ENCODE measurements at places on chromosomes 6 and 20.

DNA sequence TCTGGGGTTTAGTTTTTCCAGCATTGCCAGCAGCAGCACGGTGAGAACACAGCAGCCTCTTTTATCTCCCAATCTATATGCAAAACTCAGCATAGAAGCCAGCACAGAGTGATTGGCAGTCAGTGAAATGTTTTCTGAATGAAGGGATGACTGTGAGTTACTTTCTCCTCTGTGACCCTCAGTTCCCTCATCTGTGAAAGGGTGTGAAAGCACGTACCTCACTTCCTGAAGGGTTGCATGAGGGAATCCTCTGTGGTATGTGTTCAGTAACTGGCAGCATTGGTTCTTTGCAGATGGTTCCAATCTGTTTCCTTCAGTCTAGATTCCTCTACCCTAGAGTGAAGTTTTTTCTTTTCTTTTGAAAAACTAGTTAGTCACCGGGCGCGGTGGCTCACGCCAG, 40.0 kb downstream of the EFCAB8 start:
- no peak for DNase-seq

GRCh38 chr6:96330884-96331283, 190.7 kb upstream of the UFL1 start:
- no peak for DNase-seq

DNA sequence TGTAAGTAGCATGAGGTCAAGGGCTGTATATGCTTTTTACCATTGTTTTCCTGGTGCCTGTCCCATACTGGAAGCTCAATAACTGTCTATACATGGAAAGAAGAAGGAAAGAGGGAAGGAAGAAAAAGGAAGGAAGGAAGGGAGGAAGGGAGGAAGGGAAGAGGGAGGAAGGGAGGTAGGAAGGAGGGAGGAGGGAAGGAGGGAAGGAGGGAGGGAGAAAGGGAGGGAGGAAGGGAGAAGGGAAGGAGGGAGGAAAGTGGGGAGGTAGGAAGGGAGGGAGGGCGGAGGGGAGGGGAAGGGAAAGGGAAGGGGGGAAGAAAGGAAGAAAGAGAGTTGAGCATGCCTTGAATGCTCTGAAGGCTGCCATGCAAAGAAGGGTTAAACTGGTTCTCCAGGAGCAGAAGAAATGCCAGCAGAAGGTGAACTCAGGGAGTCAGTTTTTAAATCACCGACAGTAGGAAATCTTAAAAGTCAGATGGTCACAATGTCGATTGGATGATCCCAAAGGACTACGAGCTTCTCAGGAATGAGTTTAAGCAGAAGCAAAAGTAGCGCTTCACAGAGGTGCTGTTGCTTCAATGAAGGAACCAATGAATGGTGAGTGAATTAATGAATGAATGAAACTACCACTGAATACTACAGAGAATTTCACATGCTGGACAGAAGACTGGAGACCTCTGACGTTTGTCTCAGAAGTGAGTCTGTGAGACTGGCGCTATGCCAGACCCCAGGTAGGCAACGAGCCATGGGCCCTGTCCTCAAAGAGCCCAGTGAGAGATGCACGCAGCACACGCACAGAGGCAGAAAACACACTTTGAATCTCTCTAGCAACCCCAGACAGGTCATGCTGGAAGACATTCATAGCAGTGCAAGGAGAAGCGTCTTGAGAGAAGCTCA, 117.6 kb downstream of the MRPL14 start:
- no peak for DNase-seq

- no peak for DNase-seq
Measured at GRCh38 chr6:135319819-135320218, 138.7 kb downstream of the MYB start.

DNA sequence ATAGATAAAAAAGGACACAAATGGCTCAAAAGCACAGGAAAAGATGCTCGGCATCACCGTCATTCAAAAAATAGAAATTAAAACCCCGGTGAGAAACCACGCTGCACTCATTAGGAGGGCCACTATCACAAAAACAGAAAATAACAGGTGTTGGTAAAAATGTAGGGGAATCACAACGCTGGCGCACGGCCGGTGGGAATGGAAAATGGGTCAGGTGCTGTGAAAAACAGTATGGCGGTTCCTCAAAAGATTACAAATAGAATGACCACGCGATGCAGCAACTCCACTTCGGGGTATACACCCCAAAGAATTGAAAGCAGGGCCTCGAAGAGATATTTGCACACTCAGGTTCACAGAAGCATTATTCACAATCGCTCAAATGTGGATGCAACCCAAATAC, 28.3 kb downstream of the NPEPL1 start:
- no peak for DNase-seq

GRCh38 chr20:52619101-52619500, 353.1 kb upstream of the TSHZ2 start:
- DNase-seq: no peak

DNA sequence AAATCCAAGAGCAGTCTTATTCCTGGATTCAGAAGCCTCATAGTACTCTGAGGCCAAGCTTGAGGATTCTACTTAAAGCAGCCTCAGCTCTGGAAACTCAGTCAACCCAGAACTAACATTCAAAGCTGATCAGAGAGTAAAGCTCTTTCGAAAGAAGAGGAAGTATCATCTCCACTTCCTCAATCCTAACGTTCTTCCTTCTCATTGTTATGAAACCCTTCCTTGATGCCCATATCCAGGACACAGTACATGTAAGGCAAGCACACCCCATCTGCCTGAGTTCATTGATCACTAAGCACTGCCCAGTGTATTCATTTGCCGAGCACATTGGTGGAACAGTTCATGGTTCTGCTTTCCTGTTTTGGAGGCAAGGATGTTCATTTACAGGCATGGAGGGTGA, at the start of gene IPCEF1:
TSS of gene IPCEF1 (minus strand) at position 114 of the 400 bp plus-strand sequence. CDS start 90,856 bp downstream, outside the sequence.
- no peak for DNase-seq

- DNase-seq: no peak
Measured at GRCh38 chr6:140052736-140053729, 678.6 kb upstream of the CITED2 start.

DNA sequence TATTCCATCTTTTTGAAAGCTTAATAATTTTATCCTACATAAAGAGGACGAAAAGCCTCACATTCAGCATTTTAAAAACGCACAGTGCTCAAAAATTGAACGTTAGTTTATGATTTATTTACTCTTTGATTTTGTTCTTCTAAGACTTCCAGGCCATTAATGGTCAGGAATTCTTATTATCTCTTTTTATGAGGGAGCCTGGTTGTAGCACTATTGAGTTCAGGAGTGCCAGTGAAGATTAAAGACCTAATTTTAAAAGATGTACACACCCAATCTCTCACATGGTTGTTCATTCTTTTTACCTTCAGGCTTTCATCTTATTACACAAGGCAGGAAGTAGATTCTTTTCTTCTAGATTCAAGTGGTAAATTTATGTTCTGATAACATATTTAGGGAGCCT, 68.6 kb downstream of the HDDC2 start:
- no peak for DNase-seq

- DNase-seq: no peak
Measured at GRCh38 chr6:139879823-139880356, 505.4 kb upstream of the CITED2 start.

DNA sequence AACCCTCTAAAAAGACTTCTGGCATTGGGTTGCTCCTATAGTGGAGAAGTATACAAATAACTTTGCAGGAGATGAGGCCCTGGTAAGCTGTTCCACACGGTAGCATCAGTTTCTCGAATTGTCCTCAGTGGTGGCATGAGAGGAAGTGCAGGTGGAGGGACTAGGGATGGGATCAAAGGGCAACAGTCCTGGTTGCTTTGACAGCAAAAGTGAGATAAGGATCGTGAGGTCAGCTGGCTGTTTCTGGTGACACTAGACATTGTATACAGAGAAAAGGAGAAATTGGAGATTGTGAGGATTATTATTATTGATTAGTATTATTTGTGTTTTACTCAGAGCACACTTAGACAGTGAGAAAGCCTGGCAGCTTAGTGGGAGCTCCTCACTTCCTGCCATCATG, 61.3 kb upstream of the EXOC2 start:
- DNase-seq: no peak

DNA sequence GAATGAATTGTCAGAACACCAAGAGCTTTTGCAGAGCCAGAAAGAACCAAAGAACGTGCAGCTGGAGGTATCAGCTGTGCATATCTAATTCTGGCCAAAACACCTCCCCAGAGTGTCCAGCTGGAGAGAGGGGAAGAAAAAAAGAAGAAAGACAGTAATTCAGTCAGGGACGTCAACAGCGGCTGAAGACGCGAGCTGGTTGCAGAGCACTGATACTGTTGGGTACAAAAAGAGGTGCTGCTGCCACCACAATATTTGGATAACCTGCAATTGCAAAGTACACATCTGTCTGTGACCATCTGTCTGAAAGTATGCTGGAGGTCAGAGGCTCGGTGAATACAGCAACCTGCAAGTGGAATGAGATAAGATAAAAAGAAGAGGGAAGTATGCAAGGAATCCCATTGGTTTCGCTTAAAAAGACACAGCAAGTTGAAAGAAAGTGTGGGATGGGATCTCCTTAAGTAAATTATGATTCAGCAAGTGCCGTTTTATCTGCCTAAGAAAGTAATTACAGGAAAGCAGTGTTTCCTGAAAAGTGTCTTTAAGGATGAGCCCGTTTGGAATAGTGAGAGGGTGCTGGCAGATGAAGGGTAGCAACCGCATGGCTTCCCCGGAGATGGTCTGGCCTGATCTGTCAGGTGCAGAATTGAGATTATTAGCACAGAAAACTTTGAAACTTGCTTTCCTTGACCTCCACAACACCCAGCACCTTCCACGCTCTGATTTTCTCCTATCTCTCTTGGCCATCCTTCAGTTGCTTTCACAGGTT, 189.9 kb upstream of the PRDM1 start:
- no peak for DNase-seq

DNA sequence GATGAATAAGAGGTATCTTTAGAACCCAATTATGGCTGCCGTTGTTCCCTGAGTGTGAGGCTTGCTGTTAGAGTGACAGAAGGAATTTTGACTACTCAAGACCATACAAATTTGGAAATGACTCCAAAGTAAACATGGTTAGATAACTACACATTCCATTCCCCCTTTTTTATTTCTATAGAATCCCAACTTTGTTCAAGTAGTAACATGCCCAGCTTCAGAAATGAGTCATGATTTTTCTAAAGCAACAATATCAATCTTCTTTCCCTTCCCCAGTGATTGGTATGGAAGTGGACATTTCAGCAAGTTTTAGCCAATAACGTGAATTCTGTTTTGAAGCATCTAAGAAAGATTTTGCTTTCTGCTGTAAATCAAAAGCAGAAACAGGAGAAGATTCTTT, 37.8 kb downstream of the HCRTR2 start:
- DNase-seq: no peak

GRCh38 chr6:26599134-26599533, 2.4 kb downstream of the ABT1 start:
- no peak for DNase-seq

DNA sequence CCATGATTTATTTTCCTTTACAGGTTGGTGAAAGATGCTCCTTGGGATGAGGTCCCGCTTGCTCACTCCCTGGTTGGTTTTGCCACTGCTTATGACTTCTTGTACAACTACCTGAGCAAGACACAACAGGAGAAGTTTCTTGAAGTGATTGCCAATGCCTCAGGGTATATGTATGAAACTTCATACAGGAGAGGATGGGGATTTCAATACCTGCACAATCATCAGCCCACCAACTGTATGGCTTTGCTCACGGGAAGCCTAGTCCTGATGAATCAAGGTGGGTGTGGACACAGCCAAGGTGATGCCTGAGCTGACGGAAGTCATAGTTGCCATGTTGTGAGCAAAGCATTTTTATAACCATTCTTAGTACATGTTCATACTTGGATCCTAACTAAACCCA, 34.6 kb upstream of the CALHM6 start:
- DNase-seq: no peak

DNA sequence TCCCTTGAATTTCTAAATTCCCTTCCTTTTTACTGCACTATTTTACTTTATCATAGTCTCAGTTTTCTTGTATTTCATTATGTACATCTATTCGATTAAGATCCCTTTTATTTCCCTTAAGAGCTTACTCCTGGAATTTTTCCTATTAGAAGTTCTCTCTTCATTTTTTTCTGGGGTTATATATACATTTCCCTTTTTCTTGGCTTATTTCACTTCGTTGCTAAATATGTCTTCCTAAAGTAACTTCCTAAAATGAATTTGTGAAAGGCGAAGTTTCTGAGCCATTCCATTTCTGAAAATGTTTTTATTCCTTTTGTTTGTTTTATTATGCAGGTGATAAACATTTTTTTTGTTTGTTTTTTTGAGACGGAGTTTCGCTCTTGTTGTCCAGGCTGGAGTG, 5.9 kb upstream of the CD109 start:
- DNase-seq: no peak

GRCh38 chr20:62998449-62998848, 8.3 kb downstream of the BHLHE23 start:
- DNase-seq: no peak

DNA sequence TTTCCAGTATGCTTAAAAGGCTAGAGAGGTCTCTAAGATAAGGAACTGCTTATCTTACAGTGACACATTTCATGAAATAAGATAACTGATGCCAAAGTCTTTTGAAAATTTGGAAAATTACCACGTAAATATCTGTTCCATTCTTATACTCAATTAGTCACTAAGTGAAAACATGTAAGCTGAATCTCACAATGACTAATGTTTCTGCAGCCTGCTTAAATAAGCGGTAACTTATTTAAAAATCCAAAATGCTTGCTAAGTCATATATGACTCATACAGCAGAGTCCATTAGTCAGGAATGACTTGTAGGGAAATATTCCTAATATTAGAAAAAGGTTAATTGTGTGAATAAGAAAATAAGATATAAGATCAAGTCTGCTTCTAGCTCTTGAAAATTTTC, 27.8 kb upstream of the LGSN start:
- DNase-seq: no peak

DNA sequence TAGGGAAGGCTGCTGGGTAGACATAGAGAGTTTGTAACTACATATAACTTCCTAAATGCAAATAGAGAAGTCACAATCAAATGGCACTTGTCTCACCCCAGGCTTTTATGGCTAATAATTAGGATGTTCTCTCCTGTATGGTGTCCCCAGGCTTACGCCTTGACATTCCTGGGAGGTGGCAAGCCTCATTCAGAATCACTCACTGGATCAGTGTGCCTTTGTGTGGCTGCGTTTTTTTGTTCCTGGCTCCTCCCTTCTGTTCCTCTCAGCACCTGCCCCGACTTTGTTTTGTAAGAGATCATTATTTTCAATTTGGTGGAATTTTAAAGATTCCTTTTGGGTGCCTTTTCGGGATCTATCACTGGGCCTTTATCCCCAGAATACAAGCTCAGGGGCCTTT, 5.7 kb downstream of the LAMP5 start:
- DNase-seq: no peak

DNA sequence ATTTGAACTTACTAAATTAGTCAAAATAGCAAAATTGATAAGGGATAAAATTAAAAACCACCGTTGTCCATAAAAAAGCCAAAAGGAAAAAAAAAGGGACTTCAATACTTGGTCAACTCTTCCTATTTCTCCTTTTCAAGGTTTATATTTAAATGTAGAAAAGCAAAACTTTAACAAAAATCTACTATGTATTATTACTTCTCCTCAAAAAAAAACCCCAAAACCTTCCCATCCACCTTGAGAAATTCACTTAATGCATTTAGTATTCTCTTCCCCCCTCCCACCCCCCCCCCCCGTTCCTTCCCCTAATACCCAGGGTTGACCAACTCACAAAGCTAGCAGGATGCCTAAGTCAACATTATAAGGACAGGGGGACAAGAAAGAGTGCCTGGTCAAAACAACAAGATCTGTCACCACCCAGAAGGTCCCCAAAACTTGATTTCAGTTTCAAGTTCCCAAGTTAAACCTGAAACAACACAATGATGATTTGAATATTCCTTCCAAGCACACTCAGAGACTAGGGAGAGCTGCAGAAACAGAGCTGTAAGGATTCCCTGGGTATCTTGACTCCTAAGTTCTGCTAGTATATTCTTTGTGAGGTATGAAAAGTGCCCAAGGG, 14.6 kb downstream of the GMDS start:
- DNase-seq: no peak

GRCh38 chr6:2857580-2858337, 16.1 kb upstream of the SERPINB1 start:
- DNase-seq: no peak

Data from NCI-H510A (cell line).